ENCODE measurements at places on chromosomes 2 and 18.

- no peak for DNase-seq
Measured at GRCh38 chr2:23565814-23566213, 180.8 kb downstream of the KLHL29 start.

- DNase-seq = no peak
Measured at GRCh38 chr2:27441226-27441926, 805 bp upstream of the KRTCAP3 start.

DNA sequence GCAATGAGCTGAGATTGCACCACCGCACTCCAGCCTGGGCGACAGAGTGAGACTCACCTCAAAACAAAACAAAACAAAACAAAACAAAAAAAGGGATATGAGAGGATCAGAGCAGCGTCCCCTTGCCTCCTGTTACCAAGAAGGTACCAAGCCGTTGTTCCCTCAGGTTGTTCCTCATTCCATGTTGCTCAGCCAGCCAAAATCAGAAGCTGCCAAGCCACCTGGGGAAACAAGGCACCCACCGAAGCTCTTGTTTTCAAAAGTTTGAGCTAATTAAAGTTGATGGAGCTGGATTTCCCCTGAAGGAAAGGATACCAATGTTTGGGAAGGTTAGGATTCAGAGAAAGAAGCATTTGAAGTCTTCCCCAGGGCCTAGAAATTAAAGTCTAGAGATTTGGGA is 21.8 kb upstream of the STEAP3 start:
- DNase-seq = no peak

DNA sequence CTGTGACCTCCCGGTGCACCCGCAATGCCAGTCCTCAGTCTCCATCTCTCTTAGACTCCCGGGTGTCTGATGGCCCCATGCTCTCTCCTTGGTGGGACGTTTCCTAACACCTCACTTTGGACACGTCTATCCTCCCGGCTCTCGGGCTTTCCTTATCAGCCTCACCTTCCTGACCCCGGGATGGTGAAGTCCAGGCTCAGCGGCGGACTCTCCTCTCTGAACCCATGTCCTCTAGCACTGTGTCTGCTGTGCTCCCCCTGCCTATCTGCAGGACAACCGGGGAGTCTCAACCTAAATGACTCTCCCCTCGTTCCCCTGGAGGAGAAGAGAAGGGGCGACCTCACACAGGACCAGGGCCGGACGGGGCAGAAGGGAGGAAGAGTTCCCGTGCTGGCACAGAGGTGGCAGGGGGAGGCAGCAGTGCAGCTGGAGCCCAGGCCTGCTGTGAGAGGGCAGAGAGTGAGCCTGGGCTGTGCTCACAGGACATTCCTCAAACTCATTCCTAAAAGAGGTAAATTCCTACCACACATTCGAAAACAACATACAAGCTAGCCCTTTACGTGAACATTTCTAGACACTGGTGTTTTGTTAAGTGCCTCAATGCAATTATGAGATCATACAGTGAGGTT is 41.9 kb downstream of the MBP start:
- no peak for DNase-seq

DNA sequence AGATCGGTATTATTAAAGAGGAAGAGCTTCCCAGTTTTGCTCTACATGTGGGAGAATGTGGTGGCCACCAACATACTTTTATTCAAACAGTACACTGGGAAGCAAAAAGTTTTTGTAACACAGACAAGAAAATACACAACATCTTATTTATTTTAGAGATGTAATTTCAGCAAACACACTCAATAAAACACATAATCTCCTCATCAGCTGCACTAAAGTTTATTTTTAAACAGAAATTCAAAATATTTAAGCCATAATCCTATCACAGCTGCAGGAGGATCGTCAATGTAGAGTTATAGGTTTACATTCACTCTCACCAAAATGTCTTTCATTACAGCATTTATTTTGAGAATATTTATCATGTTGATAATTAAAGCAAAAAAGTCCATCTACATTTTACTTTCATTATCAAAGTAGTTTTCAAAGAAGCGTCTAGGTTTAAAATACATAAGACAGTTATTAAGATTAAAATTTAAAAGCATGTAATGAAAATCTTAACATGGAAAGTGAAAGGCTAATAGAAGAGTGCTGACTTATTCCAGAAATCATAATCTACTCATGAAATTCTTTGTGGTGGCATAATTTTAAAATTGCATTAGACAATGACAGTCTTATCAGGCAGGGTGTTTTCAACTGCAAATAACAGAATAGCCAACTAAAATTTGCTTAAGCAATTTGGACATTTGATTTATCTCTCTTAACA is 61.0 kb downstream of the ANKRD44 start:
- DNase-seq = no peak

GRCh38 chr18:9890196-9890595 is 4.4 kb downstream of the TXNDC2 start:
- no peak for DNase-seq

GRCh38 chr2:239534581-239535412 is 134.0 kb upstream of the HDAC4 start:
- peak; percentile 59 for DNase-seq

DNA sequence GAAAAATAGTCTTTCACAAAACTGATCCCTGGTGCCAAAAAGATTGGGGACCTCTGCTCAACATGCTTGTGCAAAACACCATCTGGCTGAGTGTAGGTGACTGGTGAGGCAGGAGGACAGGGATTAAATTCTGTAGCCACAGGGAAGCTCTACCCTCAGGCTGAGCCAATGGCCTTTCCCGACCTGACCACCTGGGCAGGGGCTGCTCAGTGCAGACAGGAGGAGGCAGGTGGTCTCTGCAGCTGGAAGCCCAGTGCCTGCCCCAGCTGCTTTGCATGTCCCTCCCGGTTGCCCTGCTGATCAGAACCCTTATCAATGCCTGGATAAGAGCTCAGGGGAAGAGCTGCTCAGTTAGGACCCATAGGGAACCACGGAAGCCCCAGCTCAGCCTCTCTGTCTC is 235.3 kb downstream of the ANKRD36 start:
- no peak for DNase-seq

DNA sequence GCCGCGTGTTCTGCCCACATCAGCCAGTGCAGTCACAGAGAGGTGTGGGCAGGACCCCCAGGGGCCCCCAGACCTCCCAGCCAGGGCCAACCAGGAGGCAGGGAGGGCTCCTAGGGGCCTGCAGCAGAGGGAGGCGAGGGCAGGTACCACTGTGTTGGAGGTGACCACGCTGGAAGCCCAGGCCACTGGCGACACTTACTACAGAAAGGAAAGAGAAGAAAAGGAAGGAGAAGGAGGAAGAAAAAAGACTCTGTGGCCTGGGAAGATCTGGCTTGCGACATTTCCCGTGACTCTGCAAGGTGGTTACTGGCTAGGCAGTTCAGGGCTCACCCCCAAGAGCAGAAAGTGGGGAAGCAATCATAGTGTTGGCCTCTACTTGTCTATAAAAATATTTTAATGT is 98.1 kb upstream of the BCL2L11 start:
- DNase-seq = no peak

DNA sequence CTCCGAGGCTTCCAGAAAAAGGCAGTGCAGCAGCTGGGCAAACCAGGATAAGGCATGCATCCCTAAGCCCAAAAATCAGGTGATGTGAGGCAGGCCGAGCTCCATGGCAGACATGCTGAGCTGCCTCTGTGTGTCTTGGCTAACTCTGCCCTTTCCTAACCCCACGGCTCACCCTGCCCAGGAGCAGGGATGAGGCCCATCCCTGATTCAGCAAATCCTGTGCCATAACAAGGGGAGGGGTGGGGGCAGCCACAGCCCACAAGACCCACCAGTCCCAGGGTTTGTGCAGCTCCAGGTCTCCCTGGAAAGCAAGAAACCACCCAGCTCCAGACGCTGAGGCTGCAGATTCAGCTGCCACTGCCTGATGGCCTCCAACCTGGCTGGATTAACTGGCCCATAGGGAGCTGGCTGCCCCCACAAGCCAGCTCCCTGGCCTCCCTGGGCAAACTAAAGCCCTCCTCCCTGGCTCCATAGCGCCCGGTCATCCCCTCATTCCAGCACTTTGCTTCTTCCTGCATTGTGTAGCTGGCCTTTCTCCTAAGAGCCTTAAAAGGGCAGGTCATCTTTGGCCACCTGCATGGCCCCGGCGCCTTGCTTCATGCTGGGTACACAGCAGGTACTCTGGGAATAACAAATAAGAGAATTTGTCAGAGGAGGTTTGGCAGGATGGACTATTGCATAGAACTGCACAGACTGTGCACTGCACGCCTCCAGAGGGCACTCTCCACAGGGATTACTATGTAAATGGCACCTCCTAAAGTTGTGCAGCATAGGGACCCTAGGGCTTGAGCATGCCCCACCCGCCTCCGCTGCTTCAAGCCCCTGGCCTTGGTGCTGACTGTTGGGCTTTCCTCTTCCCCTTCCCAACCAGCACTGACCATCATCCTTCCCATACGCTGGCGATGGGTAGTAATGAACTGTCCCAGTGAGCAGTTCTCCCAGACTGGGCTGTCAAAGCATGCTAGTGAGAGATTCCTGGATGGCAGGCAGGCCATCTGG is 10.7 kb downstream of the STEAP3 start:
- DNase-seq = no peak

GRCh38 chr2:80073134-80073561 is 231.4 kb downstream of the LRRTM1 start:
- no peak for DNase-seq
